ENCODE measurements at places on chromosomes 1 and 21.

- no peak for DNase-seq
Observed at GRCh38 chr1:226466296-226466695, 58.4 kb upstream of the PARP1 start.

DNA sequence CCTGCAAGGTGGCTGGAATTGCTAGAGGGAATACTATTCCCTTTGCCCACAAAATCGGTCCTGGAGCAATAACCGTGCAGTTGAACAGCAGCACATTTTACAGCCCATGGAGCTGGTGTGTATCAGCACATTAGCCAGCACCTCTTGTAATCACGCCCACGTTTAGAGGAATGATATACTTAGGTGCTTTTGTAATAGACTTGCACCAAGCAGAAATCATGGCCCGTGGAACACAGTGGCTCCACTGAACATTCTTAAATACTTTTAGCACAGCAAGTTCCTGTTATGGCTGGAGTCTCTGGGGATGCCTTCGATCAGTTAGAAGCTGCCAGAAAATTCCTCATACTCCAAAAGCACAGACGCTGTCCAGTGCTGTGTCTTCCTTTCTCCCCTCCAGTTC lies 218.1 kb upstream of the FAM78B start:
- DNase-seq: no peak

DNA sequence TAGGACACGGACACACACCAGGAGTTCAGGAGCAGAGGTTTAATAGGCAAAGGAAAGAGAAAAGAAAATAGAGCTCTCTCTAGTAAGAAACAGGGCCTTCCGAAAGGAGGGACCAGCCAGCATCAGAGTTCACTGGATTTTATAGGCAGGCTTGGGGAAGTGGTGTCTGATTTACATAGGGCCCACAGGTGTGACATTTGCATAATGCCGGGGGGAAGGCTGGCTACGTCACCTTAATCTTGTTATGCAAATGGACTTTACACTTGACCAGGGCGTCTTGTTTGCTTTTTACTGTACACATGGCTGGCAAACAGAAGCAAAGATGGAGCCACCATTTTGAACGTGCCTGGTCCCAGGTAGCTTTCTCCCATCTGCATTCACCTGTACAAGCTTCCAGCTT lies at the start of gene OR14A16:
Gene OR14A16, minus strand, starts transcription at position 97 of the 400 bp plus-strand sequence. CDS start 8,390 bp downstream, outside the sequence.
- DNase-seq: no peak

GRCh38 chr1:19877821-19878636 lies 4.2 kb upstream of the OTUD3 start:
- no peak for DNase-seq

- no peak for DNase-seq
Observed at GRCh38 chr1:181204530-181204929, 116.0 kb downstream of the IER5 start.

- peak; percentile 82 for DNase-seq
Observed at GRCh38 chr1:21623410-21623961, 45.7 kb downstream of the RAP1GAP start.

GRCh38 chr1:207328004-207328403 lies 6.5 kb downstream of the CD55 start:
- DNase-seq: no peak

GRCh38 chr21:22393324-22393723 lies 1395.1 kb downstream of the NCAM2 start:
- DNase-seq: no peak

Data from hepatocyte (in vitro differentiated cells).